Activated naive CD8-positive, alpha-beta T cell treated with anti-CD3 and anti-CD28 coated beads, Interleukin-2, amount 50 U/mL, for 24 hours (primary cell): ENCODE measurements at places on chromosomes 1 and 21.

- DNase-seq = no peak
These were observed 93.7 kb downstream of the CTH start for GRCh38 chr1:70504821-70505193.

DNA sequence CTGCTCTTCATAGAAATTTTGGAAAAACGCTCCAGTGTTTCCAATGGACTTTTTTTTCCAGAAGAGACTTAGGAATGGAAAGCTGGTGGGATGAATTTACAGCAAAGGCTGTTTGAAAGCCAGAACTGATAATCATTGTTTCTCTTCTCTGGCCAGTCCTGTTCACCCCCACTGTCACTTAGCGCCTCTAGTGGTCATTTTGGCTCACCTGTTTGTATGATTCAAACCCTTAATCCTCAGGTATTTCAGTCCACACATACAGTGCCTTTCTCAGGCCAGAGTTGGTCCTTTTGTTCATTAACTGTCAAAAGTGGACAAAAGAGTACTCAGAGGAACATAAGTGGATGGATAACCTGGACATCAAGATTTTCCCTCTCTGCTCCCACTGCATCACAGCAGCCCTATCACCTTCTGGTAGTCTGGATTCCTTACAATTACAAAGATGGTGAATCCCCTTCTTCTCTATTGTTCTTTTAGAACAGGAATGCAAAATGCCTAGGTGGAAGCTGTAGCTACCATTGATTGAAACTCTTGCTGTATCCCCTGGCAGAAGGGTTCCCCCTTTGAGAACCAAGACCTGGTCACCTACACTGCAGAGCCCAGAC, 177.6 kb upstream of the OLFM3 start:
- no peak for DNase-seq

- no peak for DNase-seq
These were observed 59.8 kb downstream of the ITGB3BP start for GRCh38 chr1:63463248-63463647.

DNA sequence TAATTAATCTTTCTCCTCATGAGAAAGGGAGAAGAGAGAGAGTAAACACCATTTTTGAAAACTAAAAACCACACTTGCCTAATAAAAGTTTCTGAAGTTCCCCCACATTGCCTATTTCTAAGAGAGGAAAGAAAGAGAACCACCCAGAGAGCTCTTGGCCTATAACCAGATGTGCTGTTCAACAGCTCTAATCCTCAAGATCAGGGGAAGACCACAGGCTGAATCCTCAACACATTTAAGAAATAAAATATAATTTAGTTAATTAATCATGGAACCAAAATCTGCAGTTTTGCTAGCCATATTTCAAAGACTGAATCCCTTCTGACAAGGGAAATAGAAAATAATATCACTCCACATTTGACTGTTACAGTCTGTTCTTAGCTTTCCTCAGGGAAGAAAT, 11.9 kb downstream of the PRRX1 start:
- DNase-seq = no peak

- no peak for DNase-seq
These were observed 95.3 kb downstream of the BACH1 start for GRCh38 chr21:29394051-29394450.

- DNase-seq = peak; percentile 31
These were observed 19.4 kb downstream of the AGRN start for GRCh38 chr1:1039145-1039910.

GRCh38 chr1:44839576-44839975, 3.5 kb downstream of the PTCH2 start:
- DNase-seq = no peak

GRCh38 chr1:184747089-184747955, 7.3 kb downstream of the EDEM3 start:
- no peak for DNase-seq

DNA sequence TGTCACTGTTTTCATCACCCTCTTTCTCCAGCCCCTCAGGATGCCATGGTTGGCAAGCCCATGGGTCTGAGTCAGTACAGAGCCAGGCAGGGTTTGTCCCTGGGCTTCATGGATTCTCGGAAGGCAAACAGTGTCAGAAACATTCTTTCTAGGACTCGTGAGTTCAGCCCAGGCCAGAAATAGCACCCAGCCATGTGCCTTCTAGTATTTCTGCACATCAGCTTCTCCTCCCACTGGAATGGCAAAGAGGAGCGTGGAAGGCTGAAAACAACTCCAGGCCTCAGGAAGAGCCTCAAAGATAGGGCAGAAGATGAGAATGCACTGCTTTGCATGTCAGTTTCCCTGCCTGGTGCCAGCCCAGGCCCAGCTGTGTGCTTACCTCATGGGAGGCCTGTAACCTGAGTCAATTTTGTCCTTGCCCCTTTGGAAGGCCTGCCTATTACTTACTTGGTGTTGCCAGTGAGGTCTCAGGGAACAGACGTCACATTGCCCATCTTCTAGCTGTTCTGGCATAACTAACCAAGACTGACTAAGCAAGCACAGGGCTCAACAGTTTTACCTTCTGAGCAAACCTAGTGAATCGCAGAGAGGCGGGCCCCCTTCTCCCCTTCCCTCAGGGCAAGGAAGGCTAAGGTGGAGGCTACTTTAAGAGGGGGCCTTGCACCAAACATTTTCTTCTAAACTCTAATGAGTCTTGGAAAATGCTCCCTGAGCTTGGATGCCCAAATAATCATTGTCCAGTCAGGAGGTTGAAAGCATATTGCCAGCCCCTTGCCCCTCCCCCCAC, 42.4 kb downstream of the GLUL start:
- DNase-seq = no peak
